Umbilical cord (tissue), 2 donors: ENCODE measurements at places on chromosomes 11 and 22. TPM values are rescaled to one million over a fixed set of nuclear protein-coding genes. Genes with fewer than 3 reads are reported as not detected.

DNA sequence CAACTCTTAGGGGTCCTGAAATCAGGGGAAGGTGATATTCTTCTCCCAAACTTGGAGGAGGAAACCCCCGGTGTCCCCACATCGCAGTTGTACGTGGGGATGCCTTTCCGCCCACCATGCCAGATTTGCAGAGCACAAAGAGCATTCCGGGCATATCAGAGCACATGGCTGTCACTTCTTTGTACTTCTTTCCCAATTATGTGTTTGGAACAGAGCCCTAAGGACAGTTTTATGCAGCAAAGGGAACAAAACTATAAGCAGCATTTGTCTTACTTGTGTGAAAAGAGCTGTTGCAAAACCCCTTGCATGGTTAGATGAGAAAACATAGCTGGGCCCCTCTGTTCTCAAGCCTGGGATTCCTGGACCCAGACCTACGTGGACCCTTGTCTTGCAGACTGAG is 41.2 kb downstream of the NTM start:
- DNase-seq = no peak

DNA sequence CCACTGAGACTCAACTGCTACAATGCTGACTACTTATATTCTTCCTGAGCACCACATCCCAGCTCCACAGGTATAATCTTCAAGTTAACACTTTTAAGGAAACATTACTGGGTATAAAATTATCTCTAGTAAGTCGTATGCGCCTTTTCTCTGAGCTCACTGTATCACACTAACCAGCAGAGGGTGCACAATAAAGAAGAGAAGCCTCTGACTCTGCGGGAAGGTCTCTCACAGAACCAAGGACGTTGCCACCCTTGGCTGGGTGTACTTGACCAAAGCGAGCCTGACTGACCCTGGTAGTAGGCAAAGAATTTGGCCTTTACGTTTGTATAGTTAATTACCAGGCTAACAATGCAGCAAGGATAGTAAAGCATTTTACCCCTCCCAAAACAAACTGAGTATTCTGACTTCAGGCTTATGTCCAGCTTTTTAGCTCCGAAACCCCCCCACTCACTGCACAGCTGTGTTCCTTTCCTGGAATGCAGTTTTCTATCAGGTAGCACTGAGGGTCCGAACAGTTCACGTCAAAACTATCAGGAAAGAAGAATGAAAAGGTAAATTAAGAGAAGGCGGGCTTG is at the start of gene BTBD18:
TSS of gene BTBD18 (minus strand) at position 144 of the 578 bp plus-strand sequence. CDS start 631 bp downstream, outside the sequence.
- peak; percentile 31 for DNase-seq

Gene OR52N5
- total RNA-seq = 0.72 TPM

- DNase-seq = no peak
Observed at GRCh38 chr22:49767355-49768062, 60.2 kb downstream of the BRD1 start.

DNA sequence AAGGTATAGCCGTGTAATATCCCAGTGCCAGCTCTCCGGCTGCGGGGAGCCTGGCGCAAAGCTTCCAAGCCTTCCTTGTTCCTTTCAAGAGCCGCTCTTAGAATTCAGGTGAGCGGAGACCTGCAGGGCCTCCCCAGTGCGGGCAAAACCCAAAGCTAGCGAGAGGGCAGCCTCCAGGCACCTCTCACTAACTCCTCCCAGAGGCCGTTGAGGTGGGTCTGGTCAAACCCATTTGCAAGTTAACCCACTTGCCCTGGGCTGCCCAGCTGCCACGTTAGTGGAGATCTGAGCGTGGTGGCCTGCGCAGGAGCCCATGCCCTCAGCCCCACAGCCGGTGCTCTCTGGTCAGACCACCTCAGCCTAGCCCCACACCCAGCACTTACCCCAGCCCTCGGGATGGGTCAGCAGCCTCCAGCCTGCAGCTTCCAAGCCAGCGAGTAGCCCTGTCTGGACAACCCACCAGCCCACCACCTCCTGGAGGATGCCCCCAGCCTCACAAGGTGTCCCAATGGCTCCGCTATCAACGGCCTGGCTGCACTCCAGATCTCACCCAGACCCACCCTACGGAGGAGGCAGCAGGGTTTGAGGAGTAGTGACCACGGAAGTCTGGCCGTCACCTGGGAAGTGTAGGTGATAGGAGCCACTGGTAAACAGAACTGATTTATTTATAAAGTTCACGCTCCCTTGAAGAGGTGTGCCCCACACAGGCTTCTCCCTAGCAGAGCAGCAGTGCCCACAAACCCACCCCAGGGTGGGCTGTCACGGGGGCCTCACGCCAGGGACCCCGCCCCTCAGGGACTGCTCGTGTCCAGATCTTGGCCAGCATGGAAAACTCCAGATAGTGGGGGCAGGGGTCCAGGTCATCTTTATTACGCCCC is 2.3 kb downstream of the ASCL2 start:
- DNase-seq = no peak
